ENCODE measurements at places on chromosomes 7 and 10.

DNA sequence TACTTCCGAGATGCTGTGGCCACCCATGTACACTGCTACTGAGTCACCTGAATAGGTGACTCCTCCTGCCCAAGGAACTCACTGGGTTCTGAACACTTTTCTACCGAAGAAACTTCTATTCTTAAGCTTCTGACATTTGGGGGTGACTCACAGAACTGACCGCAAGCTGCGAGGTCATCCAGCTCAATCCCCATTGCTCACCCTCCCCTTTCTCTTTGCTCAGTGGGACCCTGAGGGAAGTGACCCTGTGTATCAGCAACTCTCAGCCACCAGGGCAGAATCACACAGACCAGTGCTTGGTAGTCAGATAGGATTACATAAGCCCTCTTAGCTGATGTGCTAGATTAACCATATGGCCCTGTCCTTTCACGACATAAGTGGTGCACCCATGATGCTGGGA is 46.3 kb downstream of the INSYN2A start:
- no peak for DNase-seq

- no peak for DNase-seq
Observed at GRCh38 chr7:18444826-18445225, 50.7 kb upstream of the HDAC9 start.

DNA sequence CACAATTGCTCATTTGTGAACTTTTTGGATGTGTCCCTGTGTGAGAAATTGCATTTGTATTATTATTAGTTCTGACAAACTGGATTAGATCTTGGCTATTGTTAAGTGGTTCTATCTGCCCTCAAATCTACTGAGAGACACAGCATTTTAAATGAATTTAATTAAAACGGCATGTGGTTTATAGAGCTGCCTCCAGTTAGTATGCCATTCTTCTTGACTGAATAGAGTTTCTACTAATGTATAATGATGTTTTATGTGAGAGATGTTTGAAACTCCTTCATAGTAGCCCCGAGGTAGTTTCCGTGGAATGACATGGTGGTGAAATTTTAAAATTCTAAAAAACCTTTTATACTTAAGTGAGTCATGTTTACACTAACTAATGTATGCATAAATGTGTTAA is 110.9 kb downstream of the DYNC1I1 start:
- no peak for DNase-seq

DNA sequence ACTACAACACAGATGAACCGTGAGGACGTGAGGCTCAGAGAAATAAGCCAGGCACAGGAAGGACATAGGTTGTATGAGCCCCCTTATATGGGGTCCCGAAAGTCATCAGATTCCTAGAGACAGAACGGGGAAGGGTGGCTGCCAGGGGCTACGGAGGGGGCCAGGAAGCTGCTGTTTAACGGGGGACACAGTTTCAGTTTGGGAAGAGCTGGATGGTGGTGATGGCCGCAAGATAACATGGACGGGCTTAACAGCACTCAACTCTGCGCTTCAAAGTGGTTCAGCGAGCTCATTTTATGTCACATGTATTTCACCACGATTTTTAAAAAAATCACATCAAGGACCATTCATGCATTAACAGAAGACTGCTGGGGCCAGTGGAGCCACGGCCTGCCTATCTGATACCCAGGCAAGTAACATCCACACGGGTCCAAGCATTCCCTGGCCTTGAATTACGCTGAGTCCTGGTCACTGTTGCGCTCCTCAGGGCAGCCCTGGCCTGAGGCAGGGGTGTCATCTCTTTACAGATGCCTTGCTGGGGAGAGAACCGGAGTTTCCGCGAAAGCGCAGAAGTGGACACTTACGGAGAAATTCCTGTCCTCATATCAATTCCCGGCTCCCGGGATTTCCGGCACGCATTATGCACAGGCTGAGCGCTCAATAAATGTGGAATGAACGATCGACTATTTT is 1.5 kb downstream of the CARD11 start:
- DNase-seq: no peak

DNA sequence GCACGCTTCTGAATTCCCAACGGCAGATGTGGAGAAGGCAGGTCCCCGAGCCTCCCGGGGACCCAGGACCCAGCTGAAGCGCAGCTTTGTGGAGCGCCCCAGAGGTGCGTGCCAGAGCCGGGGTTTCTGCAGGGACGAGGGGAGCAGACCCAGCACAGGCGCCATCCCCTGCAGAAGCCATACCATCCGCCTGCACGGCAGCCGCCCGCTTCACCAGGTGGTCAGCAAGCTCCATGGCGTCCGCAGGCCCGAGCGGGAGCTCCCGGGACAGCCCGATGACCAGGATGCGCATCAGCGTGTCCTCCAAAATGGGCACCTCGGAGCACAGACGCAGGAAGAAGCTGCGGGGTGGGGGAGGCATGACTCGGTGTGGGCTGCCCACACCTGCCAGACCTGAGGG is 10.6 kb downstream of the INTS1 start:
- no peak for DNase-seq

DNA sequence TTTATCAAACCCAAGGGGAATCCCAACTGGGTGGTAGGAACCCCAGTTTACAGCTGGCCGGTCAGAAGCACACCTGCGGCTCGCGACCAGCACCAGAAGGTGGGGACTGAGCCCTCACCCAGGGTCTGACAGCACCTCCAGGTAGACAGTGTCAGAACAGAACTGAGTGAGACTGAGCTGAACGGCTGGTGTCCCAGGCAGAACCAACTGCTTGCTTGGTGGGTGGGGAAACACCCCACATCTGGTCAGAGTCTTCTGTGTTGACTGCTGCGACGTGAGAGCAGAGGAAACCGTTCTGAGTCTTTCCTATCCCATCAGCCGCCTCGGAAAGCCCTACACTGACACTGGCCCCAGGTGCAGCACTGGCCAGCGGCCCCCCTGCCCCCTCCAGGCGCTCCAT is 160.7 kb downstream of the MAD1L1 start:
- DNase-seq: no peak

- DNase-seq: no peak
Observed at GRCh38 chr10:5040010-5040673, 36.5 kb upstream of the AKR1C2 start.

DNA sequence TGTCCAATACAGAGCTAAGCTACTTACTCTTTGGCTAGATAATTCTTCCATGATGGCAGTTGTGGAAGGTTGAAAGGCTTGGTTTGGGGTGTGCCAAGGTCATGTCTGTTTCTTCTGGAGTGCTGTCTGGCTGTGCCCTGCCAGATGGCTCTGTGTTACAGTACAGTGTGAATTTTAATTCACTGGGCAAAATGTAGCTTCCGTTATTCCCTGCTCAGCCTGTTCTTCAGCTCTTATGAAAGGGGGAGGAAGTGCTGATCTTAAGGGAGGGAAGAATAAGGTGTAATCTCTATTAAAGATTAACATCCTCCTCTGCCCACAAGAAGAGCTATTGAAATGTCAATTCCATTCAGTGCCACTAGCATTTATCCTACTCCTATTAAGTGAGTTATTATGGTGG is 52.2 kb downstream of the SND1 start:
- DNase-seq: no peak

GRCh38 chr7:45696476-45696875 is 122.3 kb downstream of the ADCY1 start:
- DNase-seq: no peak

DNA sequence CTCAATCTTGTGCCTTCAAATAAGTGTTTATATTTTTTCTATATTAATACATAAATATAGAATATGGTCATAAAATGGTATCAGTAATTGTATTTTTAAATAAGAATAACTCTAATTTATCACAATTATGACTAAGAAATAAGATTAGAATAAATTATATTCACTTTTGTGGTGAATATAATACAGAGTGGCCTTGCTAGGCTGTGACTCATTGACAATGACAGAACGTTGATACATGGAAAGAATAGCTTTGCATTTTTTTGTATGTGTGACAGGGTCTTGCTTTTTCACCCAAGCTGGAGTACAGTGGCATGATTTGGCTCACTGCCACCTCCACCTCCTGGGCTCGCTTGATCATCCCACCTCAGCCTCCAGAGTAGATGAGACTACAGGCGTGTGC is 47.8 kb upstream of the PCLO start:
- DNase-seq: no peak

DNA sequence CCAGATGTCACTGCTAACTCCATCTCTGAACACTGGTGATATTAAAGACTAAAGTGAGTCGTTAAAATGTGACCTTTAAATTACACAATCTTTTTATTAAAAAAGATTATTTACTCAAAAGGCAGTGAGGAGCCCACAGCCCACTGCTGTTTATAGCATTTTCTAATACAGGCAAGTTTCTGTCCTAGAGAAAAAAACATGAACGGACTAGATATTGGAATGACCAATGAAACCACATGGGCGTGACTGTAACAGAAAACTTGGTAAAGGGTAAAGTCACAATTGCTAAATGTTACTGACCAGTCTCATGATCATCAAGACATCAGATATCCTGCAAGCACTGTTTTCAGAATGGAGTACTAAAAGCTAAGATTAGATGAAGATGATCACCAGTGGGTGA is 78.7 kb downstream of the FEZF1 start:
- DNase-seq: no peak

- no peak for DNase-seq
Observed at GRCh38 chr7:139768249-139768824, 9.5 kb downstream of the HIPK2 start.

GRCh38 chr7:104628017-104628416 is 299.6 kb downstream of the LHFPL3 start:
- no peak for DNase-seq

DNA sequence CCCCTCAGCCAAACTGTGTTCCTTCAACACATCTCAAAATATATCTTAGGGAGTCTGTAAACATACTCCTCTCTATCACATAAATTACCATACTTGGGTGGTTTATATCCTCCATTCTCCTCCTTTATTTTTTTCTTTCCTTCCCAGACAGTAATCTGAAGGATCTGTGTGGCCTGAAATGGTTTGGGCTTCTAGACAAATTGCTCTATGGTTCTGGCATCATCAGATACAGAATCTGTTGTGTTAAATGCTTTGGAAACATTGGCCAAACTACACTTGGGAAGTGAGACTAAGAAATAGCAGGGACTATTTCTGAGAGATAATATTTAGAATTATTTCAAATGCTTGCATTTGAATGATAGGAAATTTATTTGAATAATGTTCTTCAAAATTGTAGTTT is 353.0 kb upstream of the KCND2 start:
- no peak for DNase-seq

GRCh38 chr7:14424675-14425074 is 435.2 kb upstream of the ETV1 start:
- DNase-seq: no peak

- DNase-seq: no peak
Observed at GRCh38 chr10:84563868-84564267, 235.5 kb downstream of the CCSER2 start.

DNA sequence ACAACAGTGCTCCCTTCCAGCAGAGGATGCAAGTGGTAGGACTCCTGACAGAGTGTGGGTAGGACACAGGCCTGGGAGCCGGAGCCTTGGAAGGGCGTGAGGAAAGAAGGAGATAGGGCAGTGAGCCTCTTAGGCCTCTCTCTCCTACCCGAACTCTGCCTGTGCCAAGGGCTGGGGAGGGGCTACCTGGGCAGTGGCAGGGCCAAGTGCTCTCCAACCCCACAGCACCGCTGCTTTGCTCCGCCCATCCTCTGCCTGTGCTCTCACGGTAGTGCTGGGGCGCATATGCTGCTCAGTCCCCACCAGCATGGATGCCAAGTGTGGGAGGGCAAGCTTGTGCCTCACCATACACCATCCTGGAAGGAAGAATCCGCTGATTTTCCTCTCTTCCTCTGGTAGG is 7.5 kb downstream of the FAM131B start:
- no peak for DNase-seq

DNA sequence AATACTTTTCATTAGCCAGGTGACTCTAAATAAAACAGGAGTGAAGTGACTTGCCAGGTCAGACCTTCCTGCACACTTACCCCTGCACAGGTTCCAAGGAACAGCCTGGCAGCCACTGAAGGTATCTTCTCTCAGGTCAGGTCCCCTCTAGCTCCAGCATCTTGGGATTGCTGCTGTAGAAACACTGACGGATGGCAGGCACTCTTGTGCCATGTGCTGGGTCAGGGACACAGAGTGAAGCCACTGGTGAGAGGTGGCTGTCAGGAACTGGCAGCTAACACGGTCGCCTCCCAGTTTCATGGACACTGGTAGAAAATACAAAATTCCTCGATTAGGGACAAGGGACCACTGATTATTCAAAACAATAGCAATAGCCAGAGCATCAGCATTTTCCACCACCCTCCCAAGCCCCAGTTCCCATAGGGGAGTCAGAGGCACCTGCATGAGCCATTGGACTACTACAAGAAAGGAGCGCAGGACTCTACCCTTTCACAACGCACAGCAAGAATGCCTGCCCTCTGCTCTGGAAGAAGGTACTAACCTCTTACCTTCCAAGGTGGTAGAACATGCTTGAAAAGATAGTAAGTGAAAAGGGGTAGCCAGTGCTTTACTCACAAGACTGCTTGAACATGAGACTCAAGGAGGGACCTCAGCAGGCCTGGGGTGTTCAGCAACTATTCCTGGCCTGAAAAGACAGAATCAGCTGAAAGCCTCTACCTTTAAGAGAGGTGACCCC is 5.1 kb upstream of the MYO1G start:
- DNase-seq: no peak

DNA sequence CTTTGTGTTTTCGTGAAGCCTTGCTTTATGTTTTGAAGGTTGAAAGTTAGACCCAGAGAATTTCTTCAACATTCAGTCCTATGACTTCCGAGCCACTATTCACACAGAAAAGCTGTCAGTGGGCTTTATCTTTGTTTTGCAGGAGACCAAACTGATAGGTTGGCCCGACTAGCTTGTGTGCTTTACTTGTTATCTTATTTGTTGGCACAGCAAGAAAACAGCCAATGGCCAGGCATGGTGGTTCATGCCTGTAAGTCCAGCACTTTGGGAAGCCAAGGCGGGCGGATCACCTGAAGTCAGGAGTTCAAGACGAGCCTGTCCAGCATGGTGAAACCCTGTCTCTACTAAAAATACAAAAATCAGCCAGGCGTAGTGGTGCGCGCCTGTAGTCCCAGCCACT is 16.0 kb upstream of the GDI2 start:
- DNase-seq: no peak

GRCh38 chr7:30521532-30521931 is 16.9 kb upstream of the GGCT start:
- no peak for DNase-seq

DNA sequence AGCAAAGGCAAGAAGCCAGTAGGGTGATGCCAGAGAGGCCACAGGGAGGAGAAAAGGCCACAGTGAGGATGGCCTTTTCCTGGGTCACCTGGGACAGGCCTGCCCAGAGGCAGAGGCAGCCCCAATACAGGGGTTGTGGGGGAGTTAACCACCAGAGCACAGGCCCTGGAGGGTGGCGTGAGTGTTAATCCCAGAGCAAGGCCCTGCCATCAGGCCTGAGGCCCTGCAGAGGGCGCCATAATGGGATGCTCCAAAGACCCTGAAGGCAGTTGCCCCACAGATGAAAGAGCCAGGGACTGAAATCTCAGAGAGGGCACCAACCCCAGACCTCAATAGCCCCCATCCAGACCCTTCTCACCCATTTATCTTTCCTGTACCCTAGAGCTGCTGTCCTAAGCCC is 23.9 kb downstream of the SLC13A4 start:
- no peak for DNase-seq

- no peak for DNase-seq
Observed at GRCh38 chr10:61397175-61397986, 55.8 kb downstream of the TMEM26 start.

Measured in DMS153 (cell line).